H1 (cell line): ENCODE measurements at places on chromosomes 5 and 9. TPM values are rescaled to one million over a fixed set of nuclear protein-coding genes. Genes with fewer than 3 reads are reported as not detected.

PCDHGC4 gene
- 2.1 and 2.8 TPM in 2 replicates for polyA plus RNA-seq

C1QTNF2 gene
- 1.4 and 2.0 TPM in 2 replicates for polyA plus RNA-seq

ORM2 gene
- polyA plus RNA-seq: 0.66 and 1.3 TPM in 2 replicates

MYMK gene
- polyA plus RNA-seq: 0.30 TPM in 1 of 2 replicates, not detected in the other

SLC2A6 gene
- polyA plus RNA-seq: 17.8 and 18.6 TPM in 2 replicates
